ENCODE measurements at places on chromosomes 5 and 9.

GRCh38 chr5:160054047-160054446, 45.1 kb downstream of the TTC1 start:
- DNase-seq = no peak

GRCh38 chr9:87607859-87608258, 110.2 kb downstream of the DAPK1 start:
- no peak for DNase-seq

GRCh38 chr5:133145436-133146170, 93.8 kb downstream of the HSPA4 start:
- DNase-seq = no peak

DNA sequence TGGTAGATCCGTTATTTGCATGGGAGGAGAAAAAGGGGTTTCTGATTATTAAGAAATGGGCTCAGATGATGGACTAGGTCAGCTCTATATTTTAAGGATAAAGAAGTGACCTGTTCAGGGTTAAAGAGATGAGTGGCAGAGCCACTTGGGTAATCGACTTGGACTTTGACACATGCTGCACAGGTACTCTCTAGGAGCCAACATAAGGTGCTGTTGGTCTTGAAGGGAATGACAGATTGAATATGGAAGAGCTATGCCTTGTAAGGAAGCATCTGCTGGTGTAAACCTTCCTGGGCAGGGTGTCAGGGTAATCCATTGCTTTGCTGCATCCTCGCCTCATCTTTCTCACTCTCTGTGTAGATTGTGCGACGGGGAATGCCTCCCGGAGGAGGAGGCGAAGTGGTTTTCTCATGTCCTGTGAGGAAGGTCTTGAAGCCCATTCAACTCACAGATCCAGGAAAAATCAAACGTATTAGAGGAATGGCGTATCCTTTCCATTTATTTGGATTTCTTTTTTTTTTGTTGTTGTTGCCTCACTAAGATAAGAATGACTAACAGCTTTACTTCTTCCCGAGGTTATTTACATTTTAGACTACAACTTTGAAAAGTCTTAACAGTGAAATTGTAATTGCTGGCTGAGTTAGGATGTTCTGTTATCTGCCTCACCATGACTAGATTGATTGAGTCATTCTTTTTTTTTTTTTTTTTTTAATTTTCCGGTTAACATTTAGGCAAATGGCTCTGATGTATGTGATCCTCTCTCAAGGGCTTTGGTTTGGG, 41.2 kb downstream of the RCL1 start:
- DNase-seq = no peak

All from esophagus squamous epithelium (tissue), 5 donors.